Liver (tissue), 10 donors: ENCODE measurements at places on chromosomes 16 and 17. TPM values are rescaled to one million over a fixed set of nuclear protein-coding genes. Genes with fewer than 3 reads are reported as not detected.

Gene TRIM65
- 7.7 TPM for total RNA-seq

Gene PRAC2
- not detected for total RNA-seq

GRCh38 chr17:80621997-80622357 is 77.3 kb downstream of the RPTOR start:
- no peak for DNase-seq

DNA sequence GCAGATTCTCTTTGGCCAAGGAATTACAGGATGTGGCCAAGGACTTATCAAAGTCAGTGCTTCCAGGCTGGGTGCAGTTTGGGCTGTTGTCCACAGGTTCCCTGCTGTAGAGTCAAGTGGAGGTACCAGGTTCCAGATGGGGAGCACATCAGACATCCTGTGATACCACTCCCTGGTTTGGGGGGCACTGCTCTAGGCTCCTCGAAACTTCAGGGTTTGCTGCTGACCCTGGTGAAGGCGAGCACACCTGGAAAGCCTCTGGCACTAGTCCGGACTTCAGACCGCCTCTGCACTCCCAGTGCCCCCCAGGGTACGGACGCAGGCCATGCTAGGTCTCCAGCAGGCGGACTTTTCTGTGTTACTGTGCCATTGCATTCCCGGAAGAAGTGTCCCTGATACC is 10.7 kb downstream of the SLC47A1 start:
- no peak for DNase-seq

DNA sequence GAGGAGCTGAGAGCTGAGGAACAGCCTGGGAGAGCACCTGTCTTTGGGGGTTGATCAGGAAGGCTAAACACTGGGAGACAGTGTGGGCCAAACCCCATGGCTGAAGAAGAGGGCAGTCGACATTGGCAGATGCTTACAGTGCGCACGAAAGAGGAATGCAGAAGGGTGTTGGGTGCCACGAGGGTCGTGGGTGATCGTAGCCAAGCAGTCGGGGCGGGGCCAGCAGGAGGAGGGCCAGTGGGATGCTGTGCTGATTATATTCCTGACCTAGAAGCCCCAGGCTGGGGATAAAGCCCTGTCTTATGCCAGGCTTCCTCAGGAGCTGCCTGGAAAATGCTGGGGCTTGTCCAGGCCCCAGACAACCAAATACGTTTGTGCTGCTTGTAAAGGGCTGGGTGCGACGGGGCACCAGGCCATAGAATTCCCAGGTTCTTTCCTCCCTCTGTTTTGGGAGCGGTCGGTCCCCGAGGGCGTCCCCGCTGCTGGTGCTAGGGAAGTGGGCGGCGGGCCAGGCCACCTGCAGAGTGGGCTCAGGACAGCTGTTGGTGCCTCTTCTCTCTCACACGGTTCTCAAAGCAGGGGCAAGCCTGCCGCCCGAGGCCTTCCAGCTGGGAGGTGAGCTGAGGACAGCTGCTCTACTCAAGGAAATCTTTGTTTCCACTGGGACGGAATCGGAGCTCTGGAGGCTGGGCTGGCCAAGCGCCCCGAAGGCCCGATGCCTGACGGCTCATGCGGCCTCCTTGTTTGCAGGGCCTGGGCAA is 10.0 kb downstream of the C1QTNF1 start:
- DNase-seq: no peak

DNA sequence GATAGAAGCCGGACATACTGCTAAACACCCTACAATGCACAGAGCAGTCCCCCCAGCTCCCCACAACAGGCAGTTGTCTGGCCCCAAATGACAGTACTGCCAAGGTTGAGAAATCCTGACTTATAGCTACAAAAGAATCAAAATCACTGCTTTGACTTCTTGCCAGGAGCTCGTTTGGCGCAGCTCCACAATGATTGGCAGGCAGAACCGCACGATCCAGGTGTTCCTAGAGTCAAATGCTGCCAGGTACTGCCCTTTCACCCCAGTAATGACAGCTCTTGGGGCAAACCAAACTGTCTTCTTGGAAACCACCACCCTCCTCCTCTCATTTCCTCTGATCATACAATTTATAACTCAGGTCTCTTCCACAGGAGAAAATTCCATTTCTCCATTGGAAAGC is 2.2 kb upstream of the TMC5 start:
- DNase-seq: no peak
